Activated CD4-positive, alpha-beta T cell treated with anti-CD3 and anti-CD28 coated beads for 4 hours (primary cell): ENCODE measurements at places on chromosomes 6 and 20.

GRCh38 chr20:50992733-50993457 lies 30.0 kb downstream of the KCNG1 start:
- no peak for DNase-seq

DNA sequence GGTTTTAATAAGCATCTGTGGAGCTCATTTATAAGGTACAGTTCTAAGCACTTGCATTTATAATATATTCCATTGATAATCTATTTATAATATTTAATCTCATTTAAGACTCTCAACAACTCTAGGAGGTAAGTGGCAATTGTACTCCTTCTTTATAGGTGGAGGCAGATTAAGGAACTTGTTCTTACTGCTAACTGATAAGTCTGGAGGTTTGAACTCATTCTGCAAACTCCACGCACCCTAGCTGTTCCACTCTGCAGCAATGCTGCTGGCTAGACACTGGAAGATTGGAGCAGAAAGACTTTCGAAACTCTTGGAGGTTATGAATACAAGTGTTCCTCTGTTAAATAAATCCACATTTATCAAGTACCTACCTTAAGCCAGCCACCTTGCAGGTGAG lies 793 bp upstream of the HDAC2 start:
- DNase-seq: no peak

DNA sequence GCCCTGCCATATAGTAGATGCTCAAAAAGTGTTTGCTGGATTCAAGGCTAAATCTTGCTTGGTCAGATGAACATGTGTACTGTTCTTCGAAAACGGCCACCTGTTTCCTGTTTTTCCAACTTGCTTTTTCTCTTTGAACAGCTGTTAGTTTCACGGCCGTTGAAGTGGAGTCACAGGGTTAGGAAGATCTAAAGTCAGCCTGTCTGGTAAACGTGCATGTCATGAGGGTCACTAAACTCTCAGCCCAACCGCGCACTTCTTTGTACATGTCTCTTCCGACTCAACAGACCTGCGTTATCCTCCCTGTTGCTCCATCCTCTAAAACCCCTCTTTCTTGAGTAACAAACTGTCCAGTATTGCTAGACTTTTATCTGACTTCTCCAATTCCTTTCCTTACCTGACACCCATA lies 93.2 kb upstream of the MAN1A1 start:
- no peak for DNase-seq

GRCh38 chr6:68642977-68643376 lies 7.9 kb downstream of the ADGRB3 start:
- DNase-seq: no peak

GRCh38 chr20:1418350-1418749 lies 25.5 kb upstream of the FKBP1A start:
- DNase-seq: no peak
